Hair follicular keratinocyte (primary cell): ENCODE measurements at places on chromosomes 12 and 14. TPM values are rescaled to one million over a fixed set of nuclear protein-coding genes. Genes with fewer than 3 reads are reported as not detected.

Gene LRRC10
- not detected in 2 replicates for total RNA-seq

Gene KRT72
- not detected in 2 replicates for total RNA-seq

Gene DNAI7
- total RNA-seq = 0.08 and 1.0 TPM in 2 replicates

Gene ANG
- 5.5 and 10.1 TPM in 2 replicates for total RNA-seq

Gene MAPK1IP1L
- total RNA-seq = 61.6 and 85.2 TPM in 2 replicates

Gene TMEM179
- total RNA-seq = not detected in 2 replicates

Gene KHNYN
- 48.7 and 55.9 TPM in 2 replicates for total RNA-seq

Gene TRHDE
- 0.46 and 0.47 TPM in 2 replicates for total RNA-seq

Gene PDZRN4
- not detected in 2 replicates for total RNA-seq

Gene LGR5
- total RNA-seq = not detected in 2 replicates

Gene CACNA1C
- total RNA-seq = 0.15 TPM in 1 of 2 replicates, not detected in the other

Gene ST8SIA1
- 2.1 and 4.7 TPM in 2 replicates for total RNA-seq

Gene HOXC12
- total RNA-seq = 0.31 and 0.80 TPM in 2 replicates

Gene PLEKHH1
- total RNA-seq = 3.3 and 3.4 TPM in 2 replicates

Gene LTBR
- 183 and 189 TPM in 2 replicates for total RNA-seq

Gene WIF1
- not detected in 2 replicates for total RNA-seq

Gene KRT86
- total RNA-seq = 0.08 TPM in 1 of 2 replicates, not detected in the other

Gene CMTM5
- total RNA-seq = not detected in 2 replicates
